ENCODE measurements at places on chromosomes 12 and 14. TPM values are rescaled to one million over a fixed set of nuclear protein-coding genes. Genes with fewer than 3 reads are reported as not detected.

DNA sequence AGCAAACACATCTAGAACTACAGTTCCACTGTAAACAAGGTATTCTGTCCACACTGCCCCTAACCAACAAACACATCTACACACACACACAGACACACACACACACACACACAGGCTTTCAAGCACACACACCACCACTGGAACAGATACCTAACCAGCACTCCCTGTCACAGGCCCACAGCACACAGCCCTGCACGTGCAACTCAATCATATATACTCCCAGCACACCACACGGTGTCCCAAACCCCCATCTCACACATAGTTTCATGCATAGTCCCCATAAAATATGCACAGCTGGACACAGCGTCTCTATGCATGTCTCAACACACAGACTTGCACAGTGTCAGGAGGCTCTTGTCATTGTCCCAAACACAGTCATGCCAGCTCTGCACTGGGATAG, 27.6 kb downstream of the KRT8 start:
- DNase-seq, result no peak

- DNase-seq, result peak; percentile 40
Measured at GRCh38 chr14:45426685-45427282, 173.8 kb upstream of the MIS18BP1 start.

DNA sequence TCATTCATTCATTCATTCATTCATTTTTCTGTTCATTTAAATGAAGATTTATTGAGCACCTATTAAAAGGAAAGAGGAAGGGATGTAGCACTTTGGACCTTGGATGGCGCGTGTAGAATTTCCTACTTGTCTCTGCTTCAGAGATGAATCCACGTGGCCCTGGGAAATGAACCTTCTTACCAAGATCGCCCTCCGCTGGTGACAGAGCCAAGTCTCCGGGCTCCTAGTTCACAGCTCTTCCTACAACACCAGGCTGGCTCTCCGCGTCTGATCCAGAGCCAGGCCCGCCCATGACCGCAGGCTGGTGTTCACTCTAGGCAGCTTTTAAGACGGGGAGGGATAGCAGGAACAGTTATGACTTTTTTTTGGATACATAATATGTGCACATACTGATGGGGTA, 70.9 kb upstream of the PIWIL1 start:
- DNase-seq, result no peak

The TMPRSS12 gene
- not detected for total RNA-seq

GRCh38 chr14:93587330-93587729, 156.6 kb downstream of the UNC79 start:
- DNase-seq, result no peak

The LMO3 gene
- total RNA-seq, result 8.9 TPM

GRCh38 chr14:89386212-89386886, 30.7 kb downstream of the FOXN3 start:
- DNase-seq, result peak; percentile 21
